ENCODE measurements at places on chromosomes 4 and X.

GRCh38 chr4:144556636-144557035 is 89.3 kb upstream of the HHIP start:
- DNase-seq: no peak

GRCh38 chr4:31687717-31688342 is 967.7 kb downstream of the PCDH7 start:
- DNase-seq: no peak

DNA sequence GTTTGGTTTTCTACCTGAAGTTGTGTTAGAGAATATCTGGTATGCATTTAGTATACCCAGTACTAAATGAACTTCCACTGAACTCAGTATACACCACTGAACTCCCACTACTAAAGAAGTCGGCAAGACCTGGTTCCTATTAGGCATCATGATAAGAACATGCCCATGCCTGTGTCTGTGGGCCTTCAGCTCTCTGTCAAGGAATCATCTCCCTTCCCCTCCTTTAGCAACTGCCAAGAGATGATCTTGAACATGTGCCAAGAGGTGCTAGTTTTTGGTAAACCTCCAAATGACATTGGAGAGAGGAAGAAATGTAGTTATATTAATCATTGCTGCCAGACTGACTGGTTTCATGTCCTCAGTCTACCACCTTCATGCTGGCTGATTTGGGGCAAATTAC is 113.2 kb downstream of the ATP10D start:
- no peak for DNase-seq

GRCh38 chr4:179313823-179314222 is 1871.6 kb upstream of the AGA start:
- no peak for DNase-seq

DNA sequence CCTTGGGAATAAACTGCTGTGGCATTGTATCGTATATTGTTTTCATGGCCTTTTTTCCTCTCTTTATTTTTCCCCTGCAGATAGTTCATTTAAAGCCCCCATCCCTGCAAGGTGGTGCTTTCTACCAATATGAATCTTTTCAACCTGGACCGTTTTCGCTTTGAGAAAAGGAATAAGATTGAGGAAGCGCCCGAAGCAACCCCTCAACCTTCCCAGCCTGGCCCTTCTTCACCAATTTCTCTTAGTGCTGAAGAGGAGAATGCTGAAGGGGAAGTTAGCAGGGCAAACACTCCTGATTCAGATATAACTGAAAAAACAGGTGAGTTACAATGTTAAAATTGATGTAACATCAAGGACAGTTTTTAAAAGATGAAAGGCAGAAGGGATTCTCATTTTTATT is 601 bp downstream of the SMARCAD1 start:
- DNase-seq: no peak

DNA sequence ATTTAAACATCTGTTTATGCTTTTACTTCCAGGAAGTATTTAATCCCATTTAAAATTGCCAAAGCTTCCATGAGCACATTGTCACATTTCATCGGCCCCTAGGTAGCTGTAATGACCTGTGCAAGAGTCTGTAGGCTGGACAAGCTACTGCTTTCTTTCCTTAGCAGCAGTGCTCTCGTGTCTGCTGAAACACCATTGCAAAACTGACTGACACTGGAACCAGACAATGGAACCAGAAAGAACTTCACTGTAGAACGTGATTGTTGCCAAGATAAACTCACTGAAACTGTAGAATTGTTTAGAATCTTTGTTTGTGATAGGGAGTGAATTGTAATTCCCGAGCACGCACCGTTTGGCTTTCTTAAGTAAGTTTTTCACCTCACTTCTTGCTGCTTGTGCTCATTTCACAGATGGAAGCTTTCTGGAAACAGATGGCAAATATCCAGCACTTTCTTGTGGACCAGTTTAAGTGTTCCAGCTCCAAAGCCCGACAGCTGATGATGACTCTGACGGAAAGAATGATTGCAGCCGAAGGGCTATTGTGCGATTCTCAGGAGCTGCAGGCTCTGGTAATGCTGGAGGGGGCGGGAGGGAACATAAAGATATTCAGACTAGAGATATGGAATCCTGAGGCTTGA is 36.9 kb downstream of the EVC start:
- DNase-seq: no peak

DNA sequence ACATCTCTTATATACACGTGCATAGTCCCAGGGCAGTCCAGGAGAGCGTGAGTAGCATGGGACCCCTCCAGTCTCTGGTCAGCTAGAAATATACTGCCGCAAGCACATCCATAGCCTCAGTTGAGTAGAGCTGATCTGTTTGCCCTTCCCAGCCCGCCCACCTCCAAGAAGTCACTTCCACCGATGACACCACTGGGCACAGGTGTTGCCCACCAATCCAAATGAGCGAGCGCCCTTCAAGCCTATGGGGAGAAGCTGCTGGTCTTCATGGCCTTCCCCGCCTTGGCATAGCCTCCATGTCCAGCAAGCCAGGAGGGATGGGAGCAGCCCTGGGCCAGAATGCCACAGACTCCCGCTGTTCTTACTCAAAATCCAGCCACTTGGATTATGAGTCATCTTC is 10.2 kb downstream of the DUSP9 start:
- no peak for DNase-seq

- peak; percentile 23 for DNase-seq
Observed at GRCh38 chr4:17494258-17495190, 17.4 kb downstream of the QDPR start.

All from activated CD4-positive, alpha-beta T cell treated with anti-CD3 and anti-CD28 coated beads, Interleukin-10, Interleukin-2, amounts not matched to agents 100 ng/mL and 50 ng/mL, durations not matched to agents 16 hours and 8 hours (primary cell).